ENCODE measurements at places on chromosomes 12 and 14. TPM values are rescaled to one million over a fixed set of nuclear protein-coding genes. Genes with fewer than 3 reads are reported as not detected.

The TSPAN11 gene
- total RNA-seq = 4.1 TPM

The PROX2 gene
- total RNA-seq = not detected

- no peak for DNase-seq
Observed at GRCh38 chr12:116928504-116928903, 17.8 kb downstream of the FBXW8 start.

The ARMH4 gene
- 2.4 TPM for total RNA-seq

DNA sequence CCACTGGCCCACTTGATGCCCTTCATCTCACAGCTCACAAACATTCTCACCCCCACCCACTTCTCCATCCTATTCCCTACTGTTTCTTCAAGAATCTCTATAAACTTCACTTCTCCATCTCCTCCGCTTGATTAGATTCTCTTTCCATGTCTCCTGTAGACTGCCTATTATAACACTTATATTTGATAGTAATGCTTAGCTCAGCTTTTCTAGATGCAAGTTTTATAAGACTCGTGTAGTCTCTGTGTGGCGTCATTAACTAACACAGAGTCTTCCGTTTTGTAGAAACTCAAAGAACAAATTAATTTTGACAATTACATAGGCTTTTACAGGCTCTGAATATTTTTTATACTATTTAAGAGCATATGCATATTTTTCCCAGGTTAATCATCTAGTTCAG lies 25.7 kb downstream of the KCNC2 start:
- DNase-seq = no peak

The PRH2 gene
- total RNA-seq = 1.8 TPM

DNA sequence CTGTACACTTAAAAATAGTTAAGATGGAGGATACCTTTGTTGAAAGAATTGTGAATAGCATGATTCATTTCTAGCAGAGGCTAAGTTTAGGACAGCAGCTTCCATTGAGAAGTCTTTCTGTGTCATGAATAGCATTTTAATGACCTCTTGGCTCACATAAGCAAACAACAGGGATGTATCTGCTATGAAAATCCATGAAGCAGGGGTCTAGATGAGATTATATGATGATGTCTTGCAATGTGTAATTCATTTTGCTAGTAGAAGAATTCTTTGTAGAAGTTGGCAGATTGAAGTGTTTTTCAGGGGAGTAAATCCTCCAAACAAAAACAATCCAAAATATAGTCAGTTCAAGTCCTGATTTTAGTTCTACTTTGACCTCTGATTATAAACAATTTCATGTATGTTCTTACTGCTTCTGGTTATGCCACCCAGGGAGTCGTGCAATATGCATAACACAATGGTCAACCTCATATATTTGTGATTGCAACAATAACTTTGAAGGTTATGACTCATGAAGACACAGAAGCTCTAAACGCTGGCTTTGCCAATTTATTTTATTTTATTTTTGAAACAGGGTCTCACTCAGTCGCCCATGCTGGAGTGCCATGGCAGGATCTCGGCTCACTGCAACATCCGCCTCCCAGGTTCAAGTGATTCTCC lies 6.9 kb upstream of the RD3L start:
- no peak for DNase-seq

GRCh38 chr14:104749111-104749649 lies 3.8 kb upstream of the SIVA1 start:
- peak; percentile 42 for DNase-seq

The INTS13 gene
- 23.5 TPM for total RNA-seq

DNA sequence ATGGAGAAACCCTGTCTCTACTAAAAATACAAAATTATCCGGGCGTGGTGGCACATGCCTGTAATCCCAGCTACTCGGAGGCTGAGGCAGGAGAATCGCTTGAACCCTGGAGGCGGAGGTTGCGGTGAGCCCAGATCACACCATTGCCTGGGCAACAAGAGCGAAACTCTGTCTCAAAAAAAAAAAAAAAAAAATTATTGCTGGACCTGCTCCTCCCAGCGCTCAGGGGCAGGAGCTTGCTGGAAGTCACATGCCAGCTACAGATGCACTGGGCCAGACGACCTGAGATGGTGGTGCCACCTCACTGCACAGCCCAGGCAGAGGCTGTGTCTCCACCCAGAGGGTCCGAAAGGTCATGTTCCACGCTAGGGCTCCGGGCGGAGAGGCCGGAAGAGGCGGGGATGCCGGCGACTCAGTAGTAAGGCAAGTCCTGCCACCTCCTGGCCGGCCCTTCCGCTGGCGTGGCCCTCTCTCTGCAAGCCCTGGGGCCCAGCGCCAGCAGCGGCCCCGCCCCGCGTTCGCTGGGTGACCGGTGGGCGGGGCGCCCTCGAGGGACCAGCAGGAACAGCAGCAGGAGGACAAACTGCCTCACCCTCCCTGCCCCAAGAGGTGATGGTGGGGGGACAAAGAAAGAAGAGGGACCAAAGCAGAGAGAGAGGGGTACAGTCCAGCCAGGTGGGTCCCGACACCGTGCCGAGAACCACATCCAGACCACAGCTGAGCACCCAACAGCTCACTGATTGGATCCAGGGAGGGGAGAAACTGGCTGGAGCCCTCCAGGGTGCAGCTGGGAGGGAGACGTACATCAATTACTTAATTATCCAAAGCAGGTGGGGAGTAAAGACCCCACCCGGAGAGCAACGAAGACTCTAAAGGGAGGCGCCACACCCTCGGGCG lies 3.6 kb upstream of the RHOF start:
- DNase-seq = peak; percentile 94

DNA sequence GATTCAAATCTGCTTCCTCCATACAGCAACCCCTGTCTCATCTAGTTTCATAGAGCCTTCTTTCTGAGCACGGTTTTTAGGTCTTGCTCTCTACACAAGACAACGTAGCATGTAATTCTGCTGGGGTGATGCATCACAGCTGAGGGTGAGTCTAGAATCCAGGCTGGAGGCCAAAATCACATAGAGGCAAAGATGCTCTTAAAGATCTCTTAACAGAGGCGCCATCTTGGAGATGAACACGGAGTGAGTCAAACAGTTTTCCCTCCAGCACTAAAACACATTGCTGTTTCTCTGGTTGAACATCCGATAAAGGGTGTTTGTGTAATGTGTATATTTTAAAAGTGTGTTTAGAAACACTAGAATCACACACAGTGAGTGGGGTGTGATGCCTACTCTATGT lies 78.9 kb downstream of the NOS1 start:
- no peak for DNase-seq

The SAMD15 gene
- total RNA-seq = 0.96 TPM

- no peak for DNase-seq
Observed at GRCh38 chr12:46439793-46440511, 67.4 kb upstream of the SLC38A2 start.

- no peak for DNase-seq
Observed at GRCh38 chr14:74019408-74020137, 424 bp downstream of the BBOF1 start.

GRCh38 chr12:81668475-81668874 lies 90.7 kb downstream of the PPFIA2 start:
- no peak for DNase-seq
